ENCODE measurements at places on chromosomes 1 and 21. TPM values are rescaled to one million over a fixed set of nuclear protein-coding genes. Genes with fewer than 3 reads are reported as not detected.

EDARADD gene
- total RNA-seq, result 7.2 TPM

SPAG17 gene
- total RNA-seq, result not detected

ZNF670 gene
- 3.8 TPM for total RNA-seq

FAM43B gene
- not detected for total RNA-seq

SLAMF9 gene
- total RNA-seq, result not detected

RGSL1 gene
- not detected for total RNA-seq

NBPF6 gene
- 0.25 TPM for total RNA-seq

FCRL4 gene
- total RNA-seq, result not detected

- DNase-seq, result no peak
These were observed 24.6 kb downstream of the NTPCR start for GRCh38 chr1:232974971-232975370.

GRCh38 chr1:217647791-217648190 lies 16.6 kb downstream of the SPATA17 start:
- no peak for DNase-seq

- DNase-seq, result no peak
These were observed 123.7 kb downstream of the NAV1 start for GRCh38 chr1:201662646-201663045.

DNA sequence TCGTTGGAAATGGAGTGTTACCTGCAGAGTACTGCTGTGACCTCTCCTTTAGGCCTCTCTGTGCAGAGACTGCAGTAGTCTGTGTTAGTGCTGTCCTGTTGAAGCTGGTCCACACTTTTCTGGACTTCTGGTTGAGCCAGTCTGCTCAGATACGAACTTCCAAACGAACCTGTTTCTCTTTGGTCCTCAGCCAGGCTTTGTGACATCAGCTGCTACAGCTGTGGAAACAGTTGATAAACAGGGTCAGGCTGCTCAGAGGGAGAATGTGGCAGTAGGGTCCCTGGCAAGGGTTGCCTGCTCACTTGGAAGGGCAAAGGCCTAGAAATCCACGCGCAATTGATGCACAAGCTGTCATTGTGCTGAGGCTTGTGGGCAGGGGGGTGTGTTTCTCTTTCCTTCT lies 98.8 kb downstream of the NOS1AP start:
- DNase-seq, result peak; percentile 22

- DNase-seq, result no peak
These were observed 390.2 kb downstream of the GPATCH2 start for GRCh38 chr1:217240656-217241055.

- no peak for DNase-seq
These were observed 99.0 kb downstream of the NFIA start for GRCh38 chr1:61181067-61182038.

DNA sequence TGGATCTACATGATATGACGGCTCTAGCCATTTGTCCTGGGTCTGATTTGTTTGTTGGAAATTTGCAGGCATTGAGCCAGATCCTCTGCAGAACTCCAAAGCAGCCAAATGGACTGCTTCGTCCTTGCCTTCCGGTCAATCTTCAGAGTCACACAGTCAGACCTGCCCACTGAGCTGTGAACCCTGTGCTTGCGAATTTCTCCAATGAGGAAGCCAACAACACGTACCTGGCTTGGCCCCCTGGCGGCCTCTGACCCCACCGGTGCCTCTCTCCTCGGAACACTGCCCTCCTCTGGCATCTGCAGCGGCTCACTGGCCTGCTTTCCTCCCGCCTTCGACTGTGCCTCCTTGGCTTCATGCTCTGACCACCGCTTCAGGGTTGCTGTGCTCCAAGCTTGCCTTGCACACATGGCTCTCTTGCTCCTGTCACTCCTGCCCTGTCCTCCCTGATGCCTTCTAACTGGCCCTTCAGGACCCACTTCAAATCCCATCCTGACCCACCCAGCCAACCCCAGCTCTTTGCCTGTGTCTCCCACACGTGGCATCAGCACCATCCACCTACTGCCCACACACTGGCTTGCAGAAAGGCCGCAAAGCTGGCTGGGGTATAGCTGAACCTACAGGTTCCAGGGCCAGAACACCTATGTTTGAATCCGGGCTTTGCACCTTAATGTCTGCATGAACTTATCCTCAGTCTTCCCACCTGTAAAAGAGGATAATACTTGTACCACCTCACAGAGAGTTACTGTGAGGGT lies 128.2 kb downstream of the KCNN3 start:
- DNase-seq, result no peak

DNA sequence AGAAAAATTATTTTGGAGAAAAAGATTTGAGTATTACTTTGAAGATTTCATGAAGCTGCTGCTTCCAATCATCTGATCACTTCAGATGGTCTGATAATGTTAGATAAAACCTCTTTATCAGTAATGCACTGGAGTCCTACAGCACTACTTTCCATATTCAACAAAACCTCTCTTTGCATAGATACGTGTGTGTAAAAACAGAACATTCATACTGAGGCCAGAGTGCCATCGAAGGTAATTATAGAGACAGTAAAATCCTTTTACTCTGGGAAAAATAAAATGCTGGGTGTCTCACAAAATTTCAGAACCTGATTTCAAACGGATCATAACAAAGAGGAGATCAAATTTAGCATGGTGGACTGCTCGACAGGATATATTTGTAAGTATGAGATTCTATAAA lies at the start of gene RGS13:
RGS13 (plus strand) TSS at position 209 of the 400 bp plus-strand sequence. CDS start 8,188 bp downstream, outside the sequence.
- no peak for DNase-seq

DNA sequence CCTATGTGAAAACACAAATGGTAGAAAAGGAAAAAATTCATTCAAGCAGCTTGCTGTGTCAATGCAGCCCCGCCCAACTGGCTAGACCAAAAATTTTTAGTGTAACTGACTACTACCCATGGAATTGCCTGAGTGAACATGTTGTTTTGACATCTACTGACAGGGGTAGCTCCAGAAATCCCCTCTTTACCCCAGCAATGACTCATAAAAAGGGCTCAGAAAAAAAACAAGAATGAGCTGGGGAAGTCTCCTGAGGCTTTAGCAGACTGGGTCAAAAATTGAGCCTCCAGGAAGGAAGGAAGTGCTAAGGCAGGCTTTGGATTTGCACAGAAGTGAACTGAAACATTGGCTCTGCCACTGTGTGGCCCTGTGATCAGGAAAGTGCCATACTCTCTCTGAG lies 24.4 kb upstream of the FGGY start:
- DNase-seq, result no peak

DNA sequence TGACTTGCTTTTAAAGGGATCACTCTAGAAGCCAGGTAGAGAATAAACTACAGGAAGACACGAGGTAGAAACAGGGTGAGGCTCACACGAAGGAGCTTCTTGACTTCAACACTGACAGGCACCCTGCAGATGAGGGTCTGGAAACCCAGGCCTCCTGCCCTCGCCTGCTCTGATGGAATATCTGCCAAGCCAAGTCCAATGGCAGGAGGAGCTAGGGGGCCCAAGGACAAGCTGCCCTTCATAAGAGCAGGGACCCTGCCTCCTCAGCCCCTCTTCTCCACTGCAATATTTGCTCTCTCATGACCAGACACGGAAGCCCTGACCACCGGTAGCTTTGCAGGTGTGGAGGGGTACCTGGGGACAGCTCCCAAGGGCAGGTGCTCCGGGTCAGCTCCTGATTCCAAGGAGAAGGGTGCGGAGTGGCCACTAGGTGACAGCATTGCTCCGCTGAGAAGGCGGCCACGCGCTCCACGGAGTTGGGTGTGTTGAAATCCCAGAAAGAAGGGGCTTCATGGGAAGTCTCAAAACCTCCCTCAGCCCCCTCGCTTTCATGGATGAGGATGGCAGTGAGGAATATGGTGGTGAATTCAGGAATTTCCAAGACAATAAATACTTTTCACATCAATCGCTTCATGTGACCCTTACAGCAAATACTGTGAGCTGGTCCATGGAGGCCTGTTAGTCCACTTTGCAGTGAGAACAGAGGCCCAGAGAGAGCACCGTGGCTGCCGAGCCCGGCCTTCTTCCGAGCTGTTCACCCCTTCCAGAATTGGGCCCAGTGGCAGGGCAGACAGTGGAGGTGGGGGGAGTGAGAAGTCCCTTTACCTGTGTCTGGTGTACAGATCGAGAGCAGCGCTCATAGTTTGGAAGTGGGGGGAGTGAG lies 33.2 kb upstream of the PAX7 start:
- no peak for DNase-seq

DNA sequence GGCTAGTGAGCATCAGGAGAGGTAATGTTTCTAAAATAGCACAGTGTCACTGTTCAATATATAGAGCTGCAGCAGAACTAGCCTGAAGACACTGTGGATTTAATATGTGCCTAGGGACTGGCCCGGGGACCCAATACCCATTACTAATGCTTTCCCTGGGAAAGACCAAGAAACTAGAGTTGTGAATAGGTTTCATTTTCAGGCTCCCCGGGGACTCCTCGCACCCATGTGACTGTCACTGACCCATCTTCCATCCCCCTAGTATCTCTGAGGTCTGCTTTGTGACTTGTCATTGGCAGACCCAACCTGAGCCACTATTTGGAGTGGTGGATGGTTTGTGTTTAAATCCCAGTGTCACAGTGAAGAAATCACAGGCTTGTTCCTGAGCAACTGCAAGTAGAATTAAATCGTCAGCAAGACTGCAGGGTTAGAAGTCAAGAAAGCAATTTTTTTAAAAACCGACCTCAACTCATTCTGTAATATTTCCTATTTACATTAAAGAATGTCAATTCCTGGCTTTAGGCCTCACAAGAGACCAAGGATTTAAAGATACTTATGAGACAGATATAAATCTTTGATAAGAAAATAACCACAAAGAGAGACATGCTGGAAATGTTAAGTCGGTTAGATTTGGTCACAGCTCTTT lies 130.0 kb upstream of the TNR start:
- DNase-seq, result no peak

- no peak for DNase-seq
These were observed 175.6 kb upstream of the DAB1 start for GRCh38 chr1:57599236-57599994.

DNA sequence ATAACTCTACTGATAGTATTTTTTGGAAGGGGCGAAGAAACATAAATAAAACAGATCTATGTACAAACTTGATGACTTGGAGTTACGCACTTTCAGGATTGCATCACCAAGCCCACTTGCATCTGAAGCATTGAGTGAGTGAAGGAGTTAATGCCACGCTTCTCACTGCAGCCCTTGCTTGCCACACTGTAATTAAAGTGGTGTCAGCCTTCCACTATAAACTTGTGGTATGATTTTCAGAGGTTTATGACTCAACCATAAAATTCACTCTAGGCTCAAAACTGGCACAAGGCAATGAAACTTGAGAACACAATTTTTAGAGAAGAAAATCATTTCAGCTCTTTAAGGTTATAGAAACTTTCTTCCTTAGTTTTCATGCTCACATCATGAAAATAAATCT lies 93.9 kb upstream of the PRMT6 start:
- DNase-seq, result no peak

All from lower leg skin (tissue), 4 donors.